ENCODE measurements at places on chromosomes 7 and 10.
A peak's percentile ranks its signal among the peaks of the same experiment; 100 is the strongest.

- no peak for DNase-seq
Observed at GRCh38 chr7:141184532-141185190, 110.8 kb downstream of the TMEM178B start.

DNA sequence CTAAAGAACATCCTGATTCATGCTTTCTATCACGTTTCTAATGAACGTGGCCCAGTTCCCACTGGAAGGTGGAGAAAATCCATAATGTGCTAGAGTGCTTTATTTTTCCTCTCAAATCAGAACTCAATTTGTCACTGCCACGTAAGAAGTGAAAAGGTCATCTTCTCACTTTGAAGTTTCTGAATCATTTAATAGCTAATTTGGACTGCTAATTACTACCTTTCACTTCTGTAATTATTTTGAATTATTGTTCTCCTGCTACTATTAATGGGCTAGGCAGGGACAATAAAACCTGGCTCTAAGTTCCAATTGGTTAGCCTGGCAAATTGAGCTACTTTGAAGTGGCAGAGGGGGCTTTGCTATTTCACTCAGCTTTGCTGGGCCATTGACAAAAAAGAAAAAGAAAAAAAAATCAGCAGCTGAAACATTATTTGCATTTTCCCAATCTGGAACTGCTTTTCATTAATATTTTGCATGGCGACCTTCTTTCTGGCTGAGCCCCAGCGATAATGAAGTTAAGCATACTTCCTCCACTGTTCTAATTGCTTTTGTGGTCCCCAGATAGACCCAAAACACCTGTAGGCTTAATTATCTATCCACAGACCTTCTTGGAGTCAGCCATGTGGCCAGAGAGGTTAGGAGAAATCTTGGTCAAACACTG, 264.2 kb downstream of the SEC23IP start:
- no peak for DNase-seq

- peak; percentile 78 for DNase-seq
Observed at GRCh38 chr7:131040467-131040932, 287.2 kb upstream of the MKLN1 start.

DNA sequence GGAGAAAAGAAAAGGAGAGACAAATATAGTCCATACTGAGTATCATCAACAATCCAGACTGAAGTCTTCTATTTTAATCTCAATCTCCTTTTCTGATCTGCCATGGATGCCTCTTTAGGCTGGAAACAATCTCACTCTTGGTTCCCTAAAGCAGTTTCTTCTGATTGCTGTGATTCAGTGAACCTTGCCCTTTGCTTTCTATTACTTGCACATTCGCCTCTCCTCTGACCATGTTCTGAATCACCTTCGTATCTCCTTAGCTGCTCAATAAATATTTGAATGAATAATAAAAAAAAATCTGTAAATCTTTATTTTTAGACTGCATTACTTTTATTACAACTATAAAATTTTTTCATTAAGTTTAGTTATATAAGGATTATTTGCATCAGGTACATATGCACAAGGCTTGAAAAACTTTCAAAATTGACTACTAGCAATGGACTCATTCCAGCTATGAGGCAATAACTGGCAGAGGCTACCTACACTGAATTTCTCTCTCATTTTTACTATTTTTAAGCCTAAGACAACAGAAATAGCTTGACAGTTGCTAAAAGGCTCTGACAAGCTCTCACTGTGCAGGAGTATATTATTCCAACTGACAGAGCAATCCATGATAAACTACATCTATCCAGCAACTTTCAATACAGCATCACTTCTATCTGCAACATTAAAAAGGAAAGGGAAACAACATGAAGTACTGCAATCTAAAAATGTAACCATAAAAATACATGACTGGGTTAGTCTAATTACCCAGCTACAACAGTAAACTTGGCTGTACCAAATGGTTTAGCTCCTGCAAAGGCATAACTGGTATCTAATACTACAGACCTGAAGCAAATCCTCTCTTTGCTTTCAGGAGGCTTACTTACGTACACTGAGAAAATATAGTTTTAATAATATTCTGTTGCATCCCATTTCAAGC, 25.6 kb downstream of the TM9SF3 start:
- no peak for DNase-seq

DNA sequence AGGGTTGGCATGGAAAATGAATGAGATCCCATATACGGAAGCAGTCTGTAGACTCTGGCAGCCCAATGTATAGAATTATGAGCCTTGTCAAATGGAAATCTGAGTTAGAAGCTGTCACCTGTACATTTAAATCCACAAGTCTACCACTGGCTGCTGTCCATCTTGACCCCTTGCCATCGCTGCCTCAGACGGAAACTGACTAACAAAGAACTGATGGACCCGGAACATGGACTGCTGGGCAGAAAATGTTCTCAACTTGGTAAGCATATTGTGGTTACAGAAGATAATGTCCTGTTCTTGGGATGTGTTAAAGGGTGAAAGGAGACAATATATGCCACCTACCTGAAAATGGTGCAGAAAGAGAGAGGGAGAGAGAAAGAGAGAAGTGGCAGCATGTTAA, 37.5 kb downstream of the PARP12 start:
- DNase-seq, result no peak

DNA sequence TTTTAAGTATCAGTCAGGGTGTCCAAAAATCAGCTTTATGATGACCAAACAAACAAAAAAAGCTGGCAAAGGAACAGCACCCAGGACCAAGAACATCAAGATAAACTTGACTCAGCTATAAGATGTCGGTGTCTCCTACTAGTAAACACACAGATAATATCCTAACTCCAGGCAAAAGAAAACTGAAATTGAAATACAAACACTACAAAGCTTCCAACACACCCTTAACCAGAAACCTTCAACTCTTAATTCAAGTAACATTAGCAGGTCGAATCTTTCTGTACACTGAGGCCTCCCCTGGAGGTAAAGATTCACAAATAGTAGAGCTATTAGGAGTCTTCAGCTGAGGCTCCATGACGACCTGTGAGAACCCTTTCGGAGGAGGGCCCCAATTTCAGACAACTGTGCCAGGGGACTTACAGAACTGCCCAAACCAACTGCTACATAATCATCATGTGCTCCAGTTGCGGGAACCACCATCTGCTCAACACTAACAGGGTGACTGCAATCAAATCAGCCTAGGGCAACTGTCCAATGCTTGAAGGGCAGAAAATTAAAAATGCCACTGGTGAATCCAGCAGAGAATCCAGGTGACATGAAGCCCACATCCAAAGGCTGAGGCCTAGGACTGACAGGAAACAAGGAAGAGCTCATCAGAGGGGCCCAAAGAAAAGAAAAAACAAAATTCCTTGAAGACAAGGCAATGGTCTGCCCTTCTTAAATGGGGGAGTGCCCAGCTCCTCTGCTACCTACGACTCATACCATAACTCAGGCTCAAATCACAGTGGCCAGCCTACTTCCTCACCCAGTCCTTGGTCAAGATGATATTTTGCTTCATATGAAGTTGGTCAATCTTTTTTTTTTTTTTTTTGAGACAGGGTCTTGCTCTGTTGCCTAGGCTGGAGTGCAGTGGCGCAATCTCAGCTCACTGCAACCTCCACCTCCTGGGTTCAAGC, 20.0 kb downstream of the XPNPEP1 start:
- no peak for DNase-seq

GRCh38 chr7:91353848-91354247, 89.6 kb downstream of the FZD1 start:
- no peak for DNase-seq

GRCh38 chr7:83793558-83793957, 144.6 kb upstream of the SEMA3E start:
- no peak for DNase-seq

- DNase-seq, result no peak
Observed at GRCh38 chr7:139949629-139950028, 113.1 kb downstream of the PARP12 start.

GRCh38 chr7:19752020-19752419, 21.4 kb downstream of the TMEM196 start:
- no peak for DNase-seq

DNA sequence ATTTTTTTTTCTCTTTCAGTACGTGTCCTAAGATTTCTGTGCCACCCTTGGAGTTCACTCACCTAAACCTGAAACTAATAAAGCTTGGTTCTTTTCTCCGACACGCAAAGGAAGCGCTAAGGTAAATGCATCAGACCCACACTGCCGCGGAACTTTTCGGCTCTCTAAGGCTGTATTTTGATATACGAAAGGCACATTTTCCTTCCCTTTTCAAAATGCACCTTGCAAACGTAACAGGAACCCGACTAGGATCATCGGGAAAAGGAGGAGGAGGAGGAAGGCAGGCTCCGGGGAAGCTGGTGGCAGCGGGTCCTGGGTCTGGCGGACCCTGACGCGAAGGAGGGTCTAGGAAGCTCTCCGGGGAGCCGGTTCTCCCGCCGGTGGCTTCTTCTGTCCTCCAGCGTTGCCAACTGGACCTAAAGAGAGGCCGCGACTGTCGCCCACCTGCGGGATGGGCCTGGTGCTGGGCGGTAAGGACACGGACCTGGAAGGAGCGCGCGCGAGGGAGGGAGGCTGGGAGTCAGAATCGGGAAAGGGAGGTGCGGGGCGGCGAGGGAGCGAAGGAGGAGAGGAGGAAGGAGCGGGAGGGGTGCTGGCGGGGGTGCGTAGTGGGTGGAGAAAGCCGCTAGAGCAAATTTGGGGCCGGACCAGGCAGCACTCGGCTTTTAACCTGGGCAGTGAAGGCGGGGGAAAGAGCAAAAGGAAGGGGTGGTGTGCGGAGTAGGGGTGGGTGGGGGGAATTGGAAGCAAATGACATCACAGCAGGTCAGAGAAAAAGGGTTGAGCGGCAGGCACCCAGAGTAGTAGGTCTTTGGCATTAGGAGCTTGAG, at the start of gene CFTR:
CFTR (plus strand) TSS at position 801 of the 830 bp plus-strand sequence. CDS start 70 bp downstream, outside the sequence.
- DNase-seq, result no peak

DNA sequence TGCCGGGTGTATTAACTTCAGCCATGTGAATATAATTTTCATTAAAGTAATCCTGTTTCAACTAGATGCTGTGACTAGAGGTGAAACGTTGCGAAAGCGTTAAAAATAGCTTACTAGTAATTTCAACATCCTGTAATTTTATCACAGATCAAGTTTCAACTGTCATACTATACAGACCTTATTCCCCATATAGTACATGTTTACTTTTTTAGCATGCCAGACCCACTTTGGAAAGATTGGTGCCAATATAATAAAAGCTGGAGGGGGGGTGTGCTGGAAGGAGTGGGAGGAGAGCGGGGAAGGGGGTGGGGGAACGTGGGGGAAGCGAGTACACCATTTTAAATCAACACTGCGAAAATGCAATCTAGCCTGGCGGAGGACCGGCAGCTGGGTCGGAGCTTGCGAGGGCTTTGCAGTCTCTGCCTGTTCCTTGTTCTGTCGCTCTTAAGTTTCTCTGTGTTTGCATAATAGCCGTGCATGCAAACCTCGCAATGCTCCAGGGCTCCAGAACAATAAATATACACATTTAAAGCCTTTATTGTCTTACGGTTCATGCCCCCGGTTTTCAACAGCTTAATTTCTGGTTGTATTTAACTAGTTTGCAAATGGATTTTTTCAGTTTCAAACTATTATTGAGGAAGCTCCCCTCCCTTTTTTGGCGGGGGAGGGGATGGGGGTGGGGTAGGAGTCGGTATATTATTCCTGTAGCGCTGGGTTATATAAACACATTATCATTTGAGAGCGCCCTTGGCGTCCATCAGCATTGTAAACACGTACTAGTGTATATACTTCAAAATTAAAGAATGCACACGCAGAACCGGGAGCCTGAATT, 1.3 kb upstream of the ARID5B start:
- DNase-seq, result peak; percentile 47

DNA sequence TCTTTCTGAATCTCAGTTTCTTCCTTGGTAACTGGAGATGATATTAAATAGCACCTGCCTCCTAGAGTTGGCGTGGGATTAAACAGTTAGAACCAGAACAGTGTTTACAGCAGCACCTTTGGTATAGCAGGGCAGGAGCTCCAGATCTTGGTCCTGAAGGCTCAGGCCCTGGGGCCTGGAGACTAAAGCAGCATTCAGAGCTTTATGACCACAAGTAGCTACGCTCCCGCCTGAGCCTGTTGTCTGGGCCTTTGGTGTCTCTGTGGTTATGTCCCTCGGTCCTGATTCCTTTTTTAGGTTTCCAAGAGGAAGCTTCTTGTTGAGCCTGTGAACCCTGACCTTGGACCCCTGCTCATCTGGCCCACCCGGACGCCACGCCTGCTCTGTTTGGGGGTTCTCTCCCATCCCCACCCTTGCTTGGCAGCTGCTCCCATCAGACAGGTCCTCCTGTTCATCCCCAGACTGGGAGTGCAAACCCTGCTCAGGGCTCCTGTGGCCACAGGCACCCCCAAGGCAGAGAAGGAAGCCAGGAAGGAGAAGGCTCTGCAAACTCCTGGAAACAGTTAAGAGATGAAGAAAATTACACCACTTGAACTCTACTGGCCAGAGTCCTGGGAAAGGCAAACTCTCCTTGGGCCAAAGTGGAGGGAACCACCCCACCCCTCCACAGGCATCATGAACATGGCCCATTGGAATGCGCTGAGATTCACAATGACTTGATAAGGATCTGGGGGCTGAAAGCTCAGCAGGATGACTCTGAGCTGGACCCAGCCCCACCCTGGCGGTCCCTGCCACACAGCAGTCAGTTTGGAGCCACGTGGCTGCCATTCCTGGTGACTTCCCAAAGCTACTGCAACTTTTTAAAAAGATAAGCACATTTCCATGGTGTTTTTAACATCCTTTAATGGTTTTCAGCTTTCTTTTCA, 50.1 kb upstream of the TMEM72 start:
- no peak for DNase-seq

GRCh38 chr10:44153918-44154670, 230.8 kb downstream of the CXCL12 start:
- no peak for DNase-seq

DNA sequence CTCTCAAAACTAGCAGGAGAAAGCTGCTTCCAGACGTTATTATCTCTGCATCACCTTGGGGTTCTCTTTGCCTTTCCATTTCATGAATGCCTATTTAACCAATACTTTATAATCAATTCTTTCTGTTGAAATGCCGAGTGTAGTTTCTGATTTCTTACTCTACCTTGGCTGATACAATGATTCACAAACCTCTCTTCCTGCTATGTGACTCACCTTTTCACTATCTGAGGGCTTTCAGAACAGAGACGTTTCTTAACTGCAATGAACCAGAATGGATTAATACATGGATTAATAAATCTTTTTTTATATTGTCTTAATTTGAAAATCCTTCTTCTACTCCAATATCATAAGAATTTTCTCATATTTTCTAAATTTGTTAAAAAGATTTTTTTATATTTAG, 46.4 kb upstream of the ZNF746 start:
- no peak for DNase-seq
